ENCODE measurements at places on chromosomes 12 and 14.

- no peak for DNase-seq
Observed at GRCh38 chr12:4091016-4091743, 182.4 kb upstream of the CCND2 start.

- DNase-seq: no peak
Observed at GRCh38 chr12:125006365-125006764, 12.9 kb downstream of the BRI3BP start.

DNA sequence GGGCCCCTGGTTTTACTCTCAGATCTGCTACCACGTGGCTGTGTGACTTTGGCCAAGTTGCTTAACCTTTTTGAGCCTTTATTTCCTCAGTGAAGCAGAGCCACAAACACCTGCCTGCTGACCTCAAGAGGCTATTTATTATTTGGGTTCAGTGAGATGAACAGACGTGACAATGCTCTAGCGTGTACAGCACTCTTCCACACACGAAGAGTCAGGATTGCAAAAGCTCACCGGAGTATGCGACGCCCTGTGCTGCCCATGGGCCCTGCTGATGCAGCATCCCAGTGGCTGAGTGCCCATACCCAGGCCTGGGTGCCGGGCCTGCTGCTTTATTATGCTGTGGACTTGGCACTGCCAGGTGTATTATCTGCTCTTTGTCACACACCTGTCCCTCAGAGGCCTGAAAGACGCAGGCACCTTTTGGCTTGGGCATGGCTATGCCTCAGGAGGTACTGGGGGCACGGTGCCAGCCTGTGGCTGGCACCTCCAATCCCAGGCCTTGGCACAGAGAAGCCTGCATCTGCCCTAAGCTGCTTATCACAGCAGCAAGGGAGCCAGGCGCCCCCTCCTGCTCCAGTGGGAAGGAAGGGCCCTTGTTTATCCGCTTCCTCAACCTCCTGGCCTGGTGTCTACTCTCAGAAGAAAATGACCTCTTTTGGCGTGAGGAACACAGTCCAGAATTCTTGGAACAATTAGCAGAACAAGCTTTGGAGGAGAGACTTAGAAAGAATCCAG, 22.3 kb upstream of the TC2N start:
- no peak for DNase-seq

- DNase-seq: no peak
Observed at GRCh38 chr14:53526200-53526599, 373.1 kb upstream of the DDHD1 start.

- no peak for DNase-seq
Observed at GRCh38 chr14:96876747-96877146, 79.6 kb downstream of the VRK1 start.

- no peak for DNase-seq
Observed at GRCh38 chr12:56671608-56672007, 16.5 kb downstream of the PTGES3 start.

DNA sequence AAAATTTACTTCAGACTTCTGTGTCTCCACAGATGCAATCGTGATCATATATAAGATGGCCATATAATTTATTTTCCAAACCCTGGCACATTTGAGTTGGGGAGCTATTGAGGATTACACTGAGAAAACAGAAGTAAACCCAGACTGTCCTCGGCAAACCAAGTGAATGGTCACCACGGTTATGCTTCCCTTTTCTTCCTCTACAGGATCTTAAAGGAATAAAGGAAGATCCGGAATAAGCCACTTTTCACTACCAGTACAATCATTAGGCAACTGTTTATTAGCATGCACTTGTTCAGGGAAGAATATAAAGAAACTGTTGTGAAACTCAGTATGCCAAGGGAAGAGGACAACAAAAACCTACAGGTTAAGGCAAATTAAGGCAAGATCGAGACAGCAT, 27.6 kb downstream of the SBNO1 start:
- no peak for DNase-seq

GRCh38 chr14:31578792-31579501, 17.7 kb downstream of the NUBPL start:
- no peak for DNase-seq

GRCh38 chr12:99131751-99132199, 486.7 kb downstream of the APAF1 start:
- DNase-seq: peak; percentile 46

DNA sequence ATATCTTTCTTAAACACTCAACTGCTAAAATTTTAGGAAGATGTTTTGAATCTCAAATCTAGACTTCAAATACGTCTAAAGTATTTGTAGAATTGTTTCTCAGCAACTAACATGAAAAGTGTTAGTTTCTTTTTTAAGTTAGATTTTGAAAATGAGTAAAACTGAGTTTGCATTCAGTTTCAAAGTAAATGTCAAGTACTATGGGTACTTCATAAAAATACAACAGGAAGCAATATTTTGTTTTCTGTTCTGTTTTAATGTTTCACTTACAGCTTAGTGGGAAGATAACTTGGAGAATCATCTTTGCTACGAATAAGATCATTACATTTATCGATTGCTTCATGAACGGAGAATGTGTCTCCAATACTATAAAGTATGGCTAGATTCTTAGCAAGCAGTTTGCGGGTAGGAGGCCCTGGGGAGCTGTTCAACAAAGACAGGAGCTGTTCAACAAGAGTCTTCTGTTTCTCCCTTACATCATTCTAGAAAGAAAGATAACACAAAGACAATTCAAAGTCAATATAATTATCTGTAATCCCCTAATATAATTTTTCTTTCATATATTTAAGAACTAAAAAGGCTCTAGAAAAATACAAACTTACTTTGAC, 20.2 kb downstream of the HEATR5A start:
- no peak for DNase-seq

- no peak for DNase-seq
Observed at GRCh38 chr12:80598004-80598606, 109.3 kb upstream of the MYF6 start.

DNA sequence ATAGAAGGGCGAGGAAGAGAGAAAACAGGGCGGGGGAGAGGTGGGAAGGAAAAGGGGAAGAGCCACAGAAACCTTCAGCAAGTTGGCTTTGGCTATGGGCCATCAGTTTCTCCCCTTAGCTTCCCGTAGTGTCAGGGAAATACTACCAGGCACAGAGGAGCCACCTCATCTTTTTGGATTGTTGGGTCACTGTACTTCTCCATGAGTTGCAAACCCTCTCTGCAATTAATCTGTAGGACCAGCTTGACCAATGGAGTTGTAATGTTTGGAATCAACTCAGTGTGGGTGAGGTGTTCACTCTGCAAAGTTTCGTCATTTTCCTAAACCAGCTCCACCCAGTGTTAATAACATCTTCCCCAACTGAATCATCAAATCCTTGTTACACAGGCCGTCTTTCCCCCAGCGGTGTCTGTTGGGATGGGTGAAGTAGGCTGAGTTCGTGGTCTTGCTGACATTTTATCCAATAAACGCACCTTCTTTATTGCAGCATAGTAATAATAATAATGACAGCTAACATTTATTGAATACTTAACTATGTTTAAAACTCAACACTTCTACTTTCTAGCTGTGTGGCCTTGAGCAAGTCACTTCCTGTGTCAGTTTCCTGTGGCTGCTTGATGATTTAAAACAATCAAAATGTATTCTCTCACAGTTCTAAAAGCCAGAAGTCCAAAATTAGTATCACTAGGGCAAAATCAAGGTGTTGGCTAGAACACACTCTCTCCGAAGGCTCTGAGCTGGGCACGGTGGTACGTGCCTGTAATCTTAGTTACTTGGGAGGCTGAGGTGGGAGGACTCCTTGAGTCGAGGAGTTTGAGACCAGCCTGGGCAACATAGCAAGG, 8.1 kb upstream of the GLTP start:
- DNase-seq: no peak

DNA sequence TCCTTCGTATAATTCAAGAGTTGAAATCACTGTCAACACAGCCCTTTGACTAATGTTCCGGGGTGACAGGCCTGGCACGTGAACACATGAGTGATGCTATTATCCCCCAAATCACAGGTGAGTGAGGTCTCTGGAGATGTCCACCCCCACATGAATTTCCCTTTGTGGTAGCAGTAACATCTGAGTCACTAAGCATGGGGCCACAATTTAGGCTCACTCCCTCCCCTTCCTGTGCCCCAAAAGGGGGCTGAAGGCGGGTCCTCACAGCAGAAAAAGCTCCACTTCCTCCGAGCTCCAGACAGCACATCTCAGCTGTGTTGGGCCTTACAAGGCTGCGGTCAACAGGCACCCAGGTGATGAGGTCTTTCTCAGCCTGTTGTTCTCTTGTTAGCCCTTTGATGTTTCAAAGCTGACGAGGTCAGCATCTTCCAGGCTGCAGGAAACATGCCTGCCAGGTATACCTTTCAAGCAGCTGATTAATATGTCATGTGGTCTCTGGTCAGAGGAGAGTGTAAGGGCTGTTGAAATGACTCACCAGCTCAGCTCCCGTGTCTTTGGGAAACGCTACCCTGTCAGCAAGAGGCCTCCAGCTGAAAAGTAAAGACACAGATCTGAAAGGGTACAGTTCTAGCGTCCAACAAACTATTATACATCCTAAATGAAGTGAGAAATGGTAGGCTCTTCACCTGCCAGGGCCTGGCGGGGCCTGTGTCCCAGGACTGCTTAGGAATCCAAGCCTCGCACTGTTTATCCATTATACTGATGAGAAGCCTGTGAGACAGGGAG, 107.3 kb downstream of the ZFP36L1 start:
- peak; percentile 25 for DNase-seq

DNA sequence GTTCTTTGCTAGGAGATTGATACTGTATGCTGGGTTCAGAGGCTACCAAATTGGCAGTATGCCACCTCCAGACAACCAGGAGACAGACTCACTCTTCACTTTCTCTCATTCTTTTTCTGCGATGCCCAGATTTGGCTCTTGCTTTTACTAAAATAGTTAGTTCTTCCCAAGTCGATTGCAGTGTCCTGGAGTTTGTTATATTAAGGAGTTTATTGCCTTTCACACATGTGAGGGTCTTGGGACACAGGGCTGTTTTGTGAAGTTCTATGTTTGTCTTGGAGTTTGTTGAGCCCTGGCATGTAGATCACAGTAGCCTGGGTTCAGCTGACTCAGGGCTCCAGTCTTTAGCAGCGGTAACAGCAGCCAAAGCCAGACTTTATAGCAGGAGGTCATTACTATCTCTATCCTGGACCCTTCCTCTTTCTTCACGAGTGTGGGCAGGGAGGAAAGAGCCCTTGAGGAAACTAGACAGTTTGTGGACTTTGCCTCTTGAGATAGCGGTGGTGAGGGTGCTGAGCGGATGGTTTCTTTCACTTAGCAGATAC, 1.6 kb downstream of the MLEC start:
- peak; percentile 56 for DNase-seq

GRCh38 chr14:92039063-92039718, 668 bp downstream of the TRIP11 start:
- DNase-seq: peak; percentile 80

DNA sequence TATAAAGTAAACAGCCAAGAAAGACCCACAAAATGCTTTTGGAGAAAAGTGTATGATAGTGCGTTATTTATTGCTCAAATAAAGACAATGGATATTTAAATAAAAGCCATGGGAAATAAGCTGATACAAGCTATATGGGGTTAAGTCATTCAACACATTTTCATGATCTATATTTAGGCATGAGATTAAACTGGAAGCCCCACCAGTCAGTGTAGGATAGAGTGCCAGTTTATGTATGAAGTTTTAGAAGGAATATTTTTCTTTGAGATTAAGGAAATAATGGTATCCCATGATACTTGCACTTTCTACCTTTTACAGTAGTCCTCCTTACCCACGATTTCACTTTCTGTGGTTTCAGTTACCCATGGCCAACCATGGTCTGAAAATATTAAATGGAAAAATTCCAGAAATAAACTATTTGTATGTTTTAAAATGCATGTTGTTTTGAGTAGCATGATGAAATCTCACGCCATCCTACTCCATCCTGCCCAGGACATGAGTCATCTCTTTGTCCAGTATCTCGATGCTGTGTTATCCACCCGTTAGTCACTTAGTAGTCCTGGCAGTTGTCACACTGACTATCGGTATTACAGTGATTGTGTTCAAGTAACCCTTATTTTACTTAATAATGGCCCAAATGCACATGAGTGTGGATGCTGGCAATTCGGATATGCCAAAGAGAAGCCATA, 22.3 kb downstream of the SYT1 start:
- DNase-seq: peak; percentile 45

- DNase-seq: no peak
Observed at GRCh38 chr12:51896236-51896635, 8.3 kb downstream of the ANKRD33 start.

- DNase-seq: no peak
Observed at GRCh38 chr14:29804481-29805266, 123.0 kb downstream of the PRKD1 start.

DNA sequence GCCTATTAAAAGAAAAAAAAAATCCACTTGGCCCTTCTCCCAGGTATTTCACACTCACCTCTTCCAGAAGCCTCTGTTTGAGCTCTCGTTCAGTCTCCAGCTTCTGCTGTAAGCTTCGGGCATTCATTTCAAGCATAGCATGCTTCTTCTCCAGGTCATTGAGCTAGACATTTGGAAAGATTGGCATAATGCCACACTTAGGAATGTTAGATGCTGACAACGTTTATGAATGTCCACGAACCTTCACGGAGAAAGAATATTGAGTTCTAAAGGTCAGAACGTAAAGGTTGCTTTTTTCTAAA, 60.5 kb downstream of the PRKAB1 start:
- DNase-seq: peak; percentile 5

GRCh38 chr12:107992870-107993451, 136.1 kb upstream of the WSCD2 start:
- peak; percentile 59 for DNase-seq

GRCh38 chr12:13154831-13155230, 41.7 kb upstream of the EMP1 start:
- no peak for DNase-seq

- DNase-seq: peak; percentile 71
Observed at GRCh38 chr14:104773505-104774452, 20.8 kb downstream of the SIVA1 start.

- no peak for DNase-seq
Observed at GRCh38 chr12:108842361-108842760, 15.0 kb downstream of the SSH1 start.

DNA sequence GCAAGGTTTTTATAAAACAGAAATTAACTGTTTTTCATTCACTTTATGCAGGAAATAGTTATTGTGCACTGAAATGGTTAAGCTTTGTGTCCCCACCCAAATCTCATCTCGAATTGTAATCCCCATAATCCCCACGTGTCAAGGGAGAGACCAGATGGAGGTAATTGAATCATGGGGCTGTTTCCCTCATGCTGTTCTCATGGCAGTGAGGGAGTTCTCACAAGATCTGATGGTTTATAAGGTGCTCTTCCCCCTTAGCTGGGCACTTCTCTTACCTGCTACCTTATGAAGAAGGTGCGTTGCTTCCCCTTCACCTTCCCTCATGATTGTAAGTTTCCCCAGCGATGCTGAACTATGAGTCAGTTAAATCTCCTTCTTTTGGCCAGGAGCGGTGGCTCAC, 123.9 kb downstream of the TMTC2 start:
- DNase-seq: peak; percentile 33

GRCh38 chr12:56628671-56629458, 1.3 kb downstream of the BAZ2A start:
- peak; percentile 64 for DNase-seq

DNA sequence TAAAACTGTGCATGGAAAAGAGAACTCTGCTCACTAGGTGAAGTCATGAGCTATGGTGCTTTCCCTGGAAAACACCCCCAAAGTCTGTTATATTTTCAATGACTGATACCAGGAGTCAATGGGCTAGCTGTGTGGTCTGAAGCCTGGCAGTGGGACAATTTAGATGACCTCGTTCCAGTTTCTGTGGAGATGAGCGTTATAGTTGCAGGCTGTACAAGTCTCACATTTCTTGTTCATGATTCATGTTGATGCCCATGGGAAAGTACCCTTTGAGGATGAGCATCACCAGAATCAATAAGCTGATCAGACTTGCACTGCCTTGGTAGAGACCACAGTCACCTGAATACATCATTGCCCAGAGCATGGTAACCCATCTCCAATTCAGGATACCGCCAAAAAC, 70.7 kb downstream of the NOVA1 start:
- no peak for DNase-seq

GRCh38 chr14:22598896-22599244, 770 bp downstream of the ABHD4 start:
- peak; percentile 22 for DNase-seq
